ENCODE measurements at places on chromosomes 7 and 10.

DNA sequence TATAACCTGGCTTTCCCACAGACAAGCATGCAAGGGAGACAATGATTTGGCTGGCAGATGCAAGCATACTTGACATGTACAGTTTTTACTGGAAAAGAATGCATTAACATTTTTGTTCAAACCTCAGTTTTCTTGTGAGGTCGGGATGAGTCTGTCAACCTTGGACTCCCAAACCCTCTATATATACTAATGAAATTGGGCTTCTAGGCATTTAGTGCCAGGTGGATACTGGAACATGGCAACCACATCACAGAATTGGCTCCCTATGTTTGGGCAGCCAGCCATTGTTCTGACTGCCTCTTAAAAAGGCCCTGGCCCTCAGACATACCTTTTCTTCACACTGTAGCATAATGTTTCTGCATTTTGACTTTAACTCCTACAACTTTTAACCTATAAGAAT lies 39.1 kb downstream of the CDK6 start:
- DNase-seq: peak; percentile 84

DNA sequence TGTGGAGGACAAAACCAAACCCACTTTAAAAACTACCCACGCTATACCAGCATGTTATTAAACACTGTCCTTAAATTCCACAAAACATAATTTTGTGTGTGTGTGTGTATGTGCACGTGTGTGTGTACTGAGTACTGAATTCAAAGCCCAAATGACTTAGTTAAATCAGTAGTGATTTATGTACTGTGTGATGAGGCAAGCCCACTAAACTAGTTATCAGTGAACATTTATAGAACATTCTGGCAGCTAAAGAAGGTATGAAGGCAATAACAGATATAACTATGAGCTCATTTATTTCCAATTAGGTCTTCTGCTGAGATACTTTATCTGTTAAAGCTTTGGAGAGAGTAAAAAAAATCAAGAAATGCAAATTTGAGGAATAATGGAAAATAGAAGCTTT lies 115.1 kb downstream of the CPED1 start:
- DNase-seq: no peak

DNA sequence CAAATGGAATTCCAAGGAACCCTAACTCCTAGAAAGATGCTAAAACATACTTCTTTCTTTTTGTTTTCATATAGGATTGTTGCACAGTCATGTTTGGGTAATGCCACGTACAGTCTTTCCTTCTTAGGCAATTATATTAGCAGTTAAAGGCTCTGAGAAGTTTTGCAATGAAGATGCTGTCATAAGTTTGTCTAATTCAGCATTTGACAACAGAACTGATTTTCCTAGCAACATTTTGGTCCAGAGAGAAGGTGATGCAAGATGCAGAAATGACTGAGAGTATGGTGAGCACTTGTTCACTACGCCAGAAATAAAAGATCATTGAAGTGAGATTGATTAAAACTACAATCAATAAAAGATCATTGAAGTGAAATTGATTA lies 184.0 kb upstream of the PLXNA4 start:
- peak; percentile 62 for DNase-seq

GRCh38 chr10:93813507-93814465 lies 56.0 kb downstream of the LGI1 start:
- peak; percentile 34 for DNase-seq

DNA sequence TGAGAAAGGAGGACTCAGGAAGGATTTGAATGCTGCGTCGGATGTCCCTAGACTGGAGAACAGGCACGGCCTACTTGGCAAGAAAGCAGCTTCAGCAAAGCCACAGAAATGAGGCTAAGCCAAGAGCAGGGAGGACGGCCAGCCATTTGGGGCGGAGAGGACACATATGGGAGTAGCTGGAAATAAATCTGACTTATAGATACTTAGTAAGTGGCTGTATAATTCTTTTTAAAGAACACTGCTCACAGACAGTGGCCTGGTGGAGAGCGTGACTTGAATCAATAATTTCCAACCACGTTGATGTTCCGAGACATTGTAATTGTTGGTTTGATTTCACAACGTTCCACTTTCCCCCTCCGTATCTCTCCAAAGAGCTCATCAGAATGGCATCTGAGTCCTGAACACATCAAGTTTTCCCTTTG lies 67.7 kb upstream of the JCAD start:
- DNase-seq: peak; percentile 94

DNA sequence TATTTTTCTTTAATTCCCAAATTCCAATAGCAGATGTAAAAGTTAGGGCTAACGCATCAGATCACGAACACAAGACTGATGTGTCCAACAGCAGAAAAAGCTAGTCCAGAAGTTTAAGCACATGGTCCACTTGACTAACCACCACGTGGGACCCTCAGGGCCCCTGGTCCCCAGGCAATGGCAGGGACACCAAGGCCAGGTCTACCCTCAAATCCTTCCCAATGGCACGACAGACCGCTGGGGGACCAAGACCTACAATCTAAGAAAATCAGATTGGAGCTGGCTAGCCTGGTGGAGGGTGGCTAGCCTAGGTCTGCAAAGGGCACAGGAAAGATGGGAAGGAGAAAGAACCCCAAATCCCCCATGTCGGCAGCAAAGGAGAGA lies 1.5 kb downstream of the GIGYF1 start:
- no peak for DNase-seq

DNA sequence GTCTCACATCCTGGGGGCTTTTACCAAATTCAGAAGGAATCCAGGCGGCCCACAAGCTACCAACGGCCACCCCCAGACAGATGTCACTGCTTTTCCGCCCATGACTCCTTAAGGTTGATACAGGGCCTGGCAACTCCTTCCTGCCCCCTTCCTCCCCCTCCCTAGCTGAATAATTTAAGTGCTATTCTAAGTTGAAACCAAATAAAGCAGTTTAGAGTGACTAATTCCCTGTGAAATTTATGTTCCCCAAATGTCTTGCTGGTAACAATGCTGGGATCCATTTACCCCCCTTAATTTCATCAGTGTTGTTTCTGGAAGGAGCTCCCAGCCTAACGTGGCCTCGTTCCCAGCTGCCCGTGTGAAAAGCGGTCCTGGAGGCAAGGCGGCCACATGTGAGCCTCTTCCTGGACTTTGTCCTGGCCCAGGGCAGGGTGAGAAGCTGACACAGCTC lies 109.6 kb downstream of the TMEM130 start:
- DNase-seq: peak; percentile 86

DNA sequence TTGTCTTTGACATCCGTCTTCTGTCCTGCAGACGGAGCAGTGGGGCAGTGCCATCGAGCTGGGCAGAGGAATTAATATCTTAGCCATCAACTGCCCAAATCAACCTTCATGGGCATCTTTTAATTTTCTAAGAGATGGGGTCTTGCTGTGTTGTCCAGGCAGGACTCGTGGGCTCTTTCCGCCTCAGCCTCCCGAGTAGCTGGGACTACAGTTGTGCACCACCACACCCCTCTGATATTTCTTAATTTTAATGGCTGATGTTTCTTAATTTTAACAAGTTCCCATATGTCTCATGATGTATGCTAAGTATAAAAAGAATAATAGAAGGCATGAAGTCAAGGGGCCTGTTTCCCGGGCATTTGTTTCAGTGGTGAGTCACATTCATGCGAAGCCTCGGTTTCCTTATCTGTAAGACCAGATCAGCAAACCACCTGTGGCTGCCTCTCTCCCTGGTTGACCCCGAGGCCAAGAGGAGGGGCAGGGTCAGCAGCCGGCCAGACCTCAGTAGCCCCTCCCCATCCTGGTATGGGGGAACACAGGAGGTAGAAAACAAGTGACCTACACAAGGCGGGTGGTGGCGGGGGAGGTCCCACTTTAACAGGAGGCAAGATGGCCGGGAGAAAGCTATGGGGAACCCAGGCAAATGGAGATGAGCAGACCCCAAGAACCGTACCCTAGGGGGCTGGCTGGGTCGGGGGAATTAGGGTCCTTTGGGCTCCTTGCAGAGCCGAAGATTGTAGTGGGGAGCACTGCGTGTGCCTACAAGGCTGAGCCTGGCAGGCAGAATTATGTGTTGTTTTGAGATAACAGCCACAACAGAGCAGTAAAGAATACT lies 85.5 kb downstream of the CUX1 start:
- DNase-seq: no peak

DNA sequence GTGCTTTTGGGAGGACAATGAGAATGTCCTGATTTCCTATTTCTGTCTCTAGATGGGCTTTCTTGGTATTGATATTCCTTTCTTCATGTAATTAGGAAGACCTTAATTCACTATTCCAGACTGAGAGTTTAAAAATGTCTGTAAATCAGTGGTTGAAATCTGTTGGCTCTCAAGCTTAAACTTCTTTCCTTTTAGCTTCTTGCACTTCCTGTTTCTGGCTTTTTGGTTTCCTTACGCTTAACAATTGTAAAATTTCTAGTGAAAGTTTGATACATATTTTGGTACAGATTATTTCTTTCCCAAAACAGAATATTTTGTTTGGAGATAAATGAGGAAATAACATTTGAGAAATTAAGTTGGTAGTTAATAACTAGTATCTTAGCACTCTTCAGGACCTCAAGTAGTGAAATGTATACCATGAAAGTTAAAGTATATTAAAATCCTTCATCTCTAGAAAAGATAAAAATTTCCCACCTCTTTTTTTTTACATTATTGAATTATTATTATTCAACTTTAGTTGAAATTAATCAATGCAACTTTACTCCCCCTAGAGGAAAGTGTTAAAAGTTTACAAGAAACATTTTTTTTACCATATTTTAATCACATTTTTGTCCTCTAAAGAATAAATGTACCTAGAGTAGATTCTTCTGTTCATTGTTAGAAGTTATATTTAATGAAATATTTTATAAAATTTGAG lies 137.2 kb downstream of the PHTF2 start:
- peak; percentile 6 for DNase-seq

GRCh38 chr7:50479743-50480517 lies 29.8 kb upstream of the FIGNL1 start:
- no peak for DNase-seq

GRCh38 chr7:130732980-130733930 lies 752 bp downstream of the KLF14 start:
- DNase-seq: no peak

- DNase-seq: no peak
Measured at GRCh38 chr10:4990217-4990616, 13.4 kb downstream of the AKR1C2 start.

GRCh38 chr7:94420328-94420727 lies 25.6 kb downstream of the COL1A2 start:
- peak; percentile 52 for DNase-seq

GRCh38 chr10:176677-177076 lies 41.4 kb downstream of the ZMYND11 start:
- no peak for DNase-seq

GRCh38 chr10:127243490-127244272 lies 47.3 kb upstream of the INSYN2A start:
- peak; percentile 31 for DNase-seq

Measured in AG10803 (cell line).